ENCODE measurements at places on chromosomes 11 and 22.

GRCh38 chr22:47209040-47209514 is 446.6 kb downstream of the TBC1D22A start:
- no peak for DNase-seq

- no peak for DNase-seq
These were observed 427.3 kb downstream of the TENM4 start for GRCh38 chr11:79013509-79013908.

- DNase-seq = no peak
These were observed 22.8 kb upstream of the BAIAP2L2 start for GRCh38 chr22:38133331-38133730.

GRCh38 chr22:28058036-28058435 is 139.0 kb upstream of the PITPNB start:
- no peak for DNase-seq

DNA sequence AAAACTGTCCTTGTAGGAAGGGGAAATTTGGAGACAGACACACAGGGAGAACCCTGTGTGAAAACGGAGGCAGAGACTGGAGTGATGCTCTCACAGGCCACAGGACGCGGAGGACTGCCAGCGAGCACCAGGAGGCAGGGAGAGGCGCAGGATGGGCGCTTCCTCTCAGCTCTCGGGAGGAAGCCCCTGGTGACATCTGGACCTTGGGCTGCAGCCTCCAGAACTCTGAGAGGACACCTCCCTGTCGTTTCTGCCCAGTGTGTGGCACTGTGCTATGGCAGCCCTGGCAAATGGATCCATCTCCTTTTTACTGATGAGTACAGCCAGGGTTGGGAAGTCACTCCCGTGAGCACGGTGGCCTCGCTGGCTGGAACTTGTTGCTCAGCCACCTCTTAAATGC is 73.9 kb downstream of the LRRC32 start:
- no peak for DNase-seq

- no peak for DNase-seq
These were observed 50.0 kb upstream of the NFRKB start for GRCh38 chr11:129945373-129945772.

- no peak for DNase-seq
These were observed 269.3 kb upstream of the PITPNB start for GRCh38 chr22:28188178-28188879.

DNA sequence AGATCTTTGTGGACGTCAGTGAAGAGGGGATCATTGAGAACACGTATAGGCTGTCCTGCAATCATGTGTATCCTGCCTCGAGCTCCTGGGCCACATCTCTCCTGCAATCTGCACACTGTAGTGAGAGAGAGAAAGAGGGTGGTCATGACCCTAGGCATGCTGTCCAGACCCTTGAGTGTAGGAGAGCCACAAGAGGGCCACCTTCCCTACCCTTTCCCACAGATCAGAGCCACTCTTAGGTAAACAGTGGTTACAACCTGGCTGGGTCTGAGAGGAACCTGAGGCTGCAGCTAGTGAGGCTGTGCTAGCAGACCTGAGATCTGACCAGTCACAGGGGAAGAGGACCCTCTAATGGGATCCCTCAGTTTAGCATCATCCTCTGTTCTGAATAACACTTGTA is 3.9 kb upstream of the IL18BP start:
- no peak for DNase-seq

- no peak for DNase-seq
These were observed 1378.0 kb downstream of the BRD1 start for GRCh38 chr22:48449466-48450187.

DNA sequence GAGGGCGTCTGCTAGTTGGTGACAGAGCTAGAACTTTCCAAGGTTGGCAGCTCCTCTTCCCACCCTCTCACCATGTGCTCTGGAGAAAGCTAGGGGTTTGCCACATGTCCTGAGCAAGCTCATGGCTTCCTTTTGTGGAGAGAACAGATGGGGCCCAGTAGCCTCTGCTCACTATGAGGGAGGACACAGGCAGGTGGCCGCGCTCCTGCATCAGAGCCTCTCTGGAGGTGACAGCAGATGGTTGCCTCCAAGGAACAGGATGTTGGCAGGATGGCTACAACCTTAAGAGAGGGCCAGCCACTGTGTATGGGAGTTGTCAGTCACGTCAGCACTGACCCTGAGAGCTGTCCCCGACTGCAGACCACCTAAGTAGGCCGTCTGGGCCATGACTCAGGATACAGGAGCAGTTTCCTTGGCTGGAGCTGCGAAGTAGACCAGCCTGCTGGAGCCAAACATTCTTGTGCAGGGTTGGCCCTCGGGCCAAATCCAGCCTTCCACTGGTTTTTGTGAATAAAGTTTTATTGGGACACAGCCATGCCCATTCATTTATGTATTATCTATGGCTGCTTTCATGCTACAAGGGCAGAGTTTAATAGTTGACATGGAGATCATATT is 28.0 kb downstream of the SGSM1 start:
- DNase-seq = no peak

DNA sequence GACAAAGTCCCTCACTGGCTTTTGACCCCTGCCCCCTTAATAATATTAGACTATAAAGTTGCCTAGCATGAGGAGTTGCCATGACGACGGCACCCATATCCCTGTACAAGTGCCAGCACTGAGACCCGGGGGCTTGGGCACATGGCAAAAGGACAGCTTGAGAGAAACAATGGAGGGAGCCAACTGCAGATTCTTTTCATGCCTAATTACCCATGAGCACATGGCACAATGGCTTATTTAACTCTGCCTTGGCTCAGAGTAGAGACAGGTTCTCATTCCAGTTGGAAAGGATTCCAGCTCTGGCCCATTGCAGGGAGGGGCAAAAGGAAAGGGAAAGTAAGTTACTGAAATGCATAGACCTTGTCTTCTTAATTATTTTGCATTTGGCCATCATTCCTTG is 261.2 kb upstream of the UBASH3B start:
- no peak for DNase-seq
